ENCODE measurements at places on chromosomes 2 and 18.

GRCh38 chr18:39681061-39681460, 2115.5 kb upstream of the CELF4 start:
- DNase-seq = no peak

DNA sequence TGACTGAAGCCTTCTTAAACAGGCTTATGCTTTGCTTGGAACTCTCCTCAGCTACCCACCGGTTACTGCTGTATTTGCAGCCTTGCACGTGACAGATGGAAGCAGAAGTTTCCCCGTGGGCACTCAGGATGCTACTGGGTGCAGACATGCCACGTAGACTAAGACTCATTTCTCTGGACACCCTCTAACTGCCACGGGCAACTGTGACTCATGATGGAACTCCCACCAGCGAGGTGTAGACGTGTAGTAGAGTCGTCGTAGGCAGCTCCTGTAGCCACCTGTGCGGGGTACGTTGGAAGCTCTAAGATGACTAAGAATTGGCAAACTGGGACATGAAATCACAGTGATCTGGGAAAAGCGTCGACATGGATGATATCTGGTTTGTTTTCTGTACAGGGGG, 27.5 kb downstream of the TSHZ1 start:
- no peak for DNase-seq

GRCh38 chr2:129274918-129275317, 704.5 kb upstream of the RAB6C start:
- DNase-seq = no peak

GRCh38 chr2:138060301-138060635, 96.0 kb downstream of the HNMT start:
- DNase-seq = no peak

DNA sequence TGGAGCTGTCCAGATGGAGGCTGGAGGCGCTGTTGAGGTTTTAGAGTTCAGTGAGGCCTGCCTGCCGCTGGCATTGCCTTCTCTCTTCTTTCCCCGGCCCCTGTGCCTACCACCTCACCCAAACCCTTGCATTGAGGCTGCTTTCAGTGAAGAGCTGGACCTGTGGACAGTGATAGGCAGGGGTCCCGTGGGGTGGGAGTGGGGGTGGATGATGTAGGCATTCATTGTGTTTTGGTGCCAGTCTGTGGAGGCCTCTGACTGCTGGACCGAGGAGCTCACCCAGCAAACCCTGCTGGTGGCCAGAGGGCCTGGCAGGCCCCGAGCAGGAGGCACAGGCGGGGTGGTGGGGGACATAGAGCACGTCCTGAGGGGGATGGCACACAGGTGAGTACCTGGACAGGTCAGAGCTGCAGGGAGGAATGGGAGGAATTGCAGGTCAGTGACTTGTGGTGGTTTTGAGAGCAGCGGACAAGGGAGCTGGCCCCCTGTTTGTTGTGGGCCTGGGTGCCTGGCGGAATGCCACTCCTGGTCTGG, 35.6 kb downstream of the NGEF start:
- no peak for DNase-seq

GRCh38 chr2:106572541-106573450, 85.6 kb downstream of the CD8B2 start:
- DNase-seq = no peak

- no peak for DNase-seq
Observed at GRCh38 chr18:36513556-36513955, 216.0 kb downstream of the FHOD3 start.

- no peak for DNase-seq
Observed at GRCh38 chr2:172489681-172490080, 62.3 kb downstream of the ITGA6 start.

- peak; percentile 26 for DNase-seq
Observed at GRCh38 chr2:207352978-207353671, 176.6 kb upstream of the CREB1 start.

- no peak for DNase-seq
Observed at GRCh38 chr18:21177822-21178221, 64.2 kb upstream of the GREB1L start.

- peak; percentile 31 for DNase-seq
Observed at GRCh38 chr18:23585007-23585871, 1.1 kb downstream of the NPC1 start.

- no peak for DNase-seq
Observed at GRCh38 chr18:41069167-41069566, 885.9 kb upstream of the PIK3C3 start.

DNA sequence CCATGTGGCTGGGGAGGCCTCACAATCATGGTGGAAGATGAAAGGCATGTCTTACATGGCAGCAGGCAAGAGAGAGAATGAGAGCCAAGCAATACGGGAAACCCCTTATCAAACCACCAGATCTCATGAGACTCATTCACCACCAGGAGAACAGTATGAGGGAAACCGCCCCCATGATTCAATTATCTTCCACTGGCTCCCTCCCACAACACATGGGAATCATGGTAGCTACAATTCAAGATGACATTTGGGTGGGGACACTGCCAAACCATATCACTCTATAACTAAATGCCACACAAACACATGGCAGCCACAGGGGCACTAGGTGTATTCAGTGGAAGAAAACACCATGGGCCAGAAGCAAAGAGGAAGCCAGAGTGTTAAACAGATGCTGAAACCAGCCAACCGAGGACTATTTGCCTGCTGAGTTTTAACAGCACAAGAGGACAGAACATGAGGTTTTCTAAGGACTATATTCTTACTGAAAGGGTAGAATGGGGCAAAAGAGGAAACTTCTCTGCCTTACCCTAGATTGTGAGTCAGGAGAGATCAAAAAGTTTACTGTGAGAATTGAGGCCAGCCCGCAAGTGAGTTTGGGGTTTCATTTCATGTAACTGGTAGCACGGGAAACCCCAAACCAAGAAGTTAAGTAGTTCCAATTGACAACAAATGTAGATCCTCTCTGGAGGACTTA, 49.2 kb downstream of the SIGLEC15 start:
- peak; percentile 67 for DNase-seq

- DNase-seq = no peak
Observed at GRCh38 chr18:71022389-71022788, 733.5 kb downstream of the SOCS6 start.

- DNase-seq = no peak
Observed at GRCh38 chr2:173523497-173523896, 168.8 kb downstream of the CDCA7 start.

GRCh38 chr2:198700319-198700718, 757.4 kb downstream of the SATB2 start:
- no peak for DNase-seq

DNA sequence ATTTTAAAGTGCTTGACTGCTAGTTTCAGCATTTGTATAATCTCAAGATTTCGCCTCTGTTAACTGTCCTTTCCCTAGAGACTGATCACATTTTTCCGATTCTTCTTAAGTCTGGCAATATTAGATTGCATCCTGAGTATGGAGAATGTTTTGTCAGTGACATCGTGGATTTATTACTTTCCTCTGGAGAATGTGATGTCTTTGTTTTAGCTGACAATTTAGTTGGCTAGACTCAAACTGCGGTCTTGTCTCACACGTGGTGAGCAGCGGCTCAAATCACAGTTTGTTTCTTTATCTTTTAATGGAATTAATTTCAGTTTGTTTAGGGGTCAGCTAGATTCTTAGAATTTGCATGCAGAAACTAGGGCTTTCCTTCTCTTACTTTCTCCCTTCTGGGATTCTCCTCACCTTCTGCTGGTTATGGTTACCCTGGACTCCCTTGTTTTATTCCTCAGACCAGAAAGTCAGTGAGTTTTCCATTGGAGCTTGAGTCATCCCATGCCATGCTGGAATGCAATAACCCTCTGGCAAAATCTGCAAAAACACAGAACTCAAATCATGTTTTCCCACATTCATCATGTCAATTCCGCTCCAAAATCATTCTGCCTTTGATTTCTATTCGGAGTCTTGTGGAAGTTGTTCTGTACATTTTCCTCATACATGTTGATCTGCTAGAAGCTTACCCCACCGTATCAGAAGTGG, 327.2 kb upstream of the TRIB2 start:
- DNase-seq = no peak

- no peak for DNase-seq
Observed at GRCh38 chr2:47334356-47335136, 68.4 kb upstream of the MSH2 start.

DNA sequence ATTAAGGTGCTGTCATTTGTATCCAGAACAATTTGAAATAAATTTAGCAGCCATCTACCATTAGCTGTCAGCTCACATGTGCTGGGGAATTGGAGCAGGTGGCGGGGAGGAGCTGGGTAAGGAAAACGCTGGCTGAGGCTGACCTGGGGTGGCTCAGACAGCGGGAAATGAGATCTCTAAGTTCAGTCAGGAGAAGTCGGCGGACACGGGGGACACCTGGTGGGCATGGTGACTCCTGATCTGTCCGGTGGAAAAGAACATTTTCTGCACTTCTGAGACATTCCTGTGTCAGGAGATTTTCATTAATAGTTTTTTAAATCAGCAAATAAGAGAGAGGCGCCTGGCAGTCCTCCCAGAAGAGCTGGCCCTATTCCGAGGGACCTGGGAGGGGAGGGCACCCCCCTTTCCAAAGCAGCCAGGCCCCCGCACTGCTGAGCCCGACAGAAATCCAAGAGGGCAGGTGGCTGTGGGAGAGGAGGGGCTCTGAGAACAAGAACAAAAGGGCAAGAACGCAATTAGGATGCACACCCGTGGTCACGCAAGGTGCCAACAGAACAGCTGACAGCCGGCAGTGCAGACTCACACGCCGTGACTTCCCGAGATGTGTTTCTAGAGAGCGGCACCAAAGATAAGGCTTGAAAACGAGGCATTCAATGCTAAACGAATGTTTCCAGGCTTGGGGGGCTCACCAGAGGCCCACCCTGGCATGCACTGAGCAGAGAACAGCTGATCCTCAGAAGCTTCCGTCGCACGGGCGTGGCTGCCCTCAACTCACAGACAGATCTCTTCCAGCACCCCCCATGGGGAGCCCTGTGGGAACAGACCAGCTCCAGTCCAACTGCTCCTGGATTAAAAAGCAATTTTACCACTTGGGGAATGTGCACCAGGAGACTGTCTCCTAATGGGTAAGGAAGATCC, 26.4 kb downstream of the SLC66A2 start:
- DNase-seq = no peak

- peak; percentile 28 for DNase-seq
Observed at GRCh38 chr18:7950380-7951136, 383.4 kb downstream of the PTPRM start.

DNA sequence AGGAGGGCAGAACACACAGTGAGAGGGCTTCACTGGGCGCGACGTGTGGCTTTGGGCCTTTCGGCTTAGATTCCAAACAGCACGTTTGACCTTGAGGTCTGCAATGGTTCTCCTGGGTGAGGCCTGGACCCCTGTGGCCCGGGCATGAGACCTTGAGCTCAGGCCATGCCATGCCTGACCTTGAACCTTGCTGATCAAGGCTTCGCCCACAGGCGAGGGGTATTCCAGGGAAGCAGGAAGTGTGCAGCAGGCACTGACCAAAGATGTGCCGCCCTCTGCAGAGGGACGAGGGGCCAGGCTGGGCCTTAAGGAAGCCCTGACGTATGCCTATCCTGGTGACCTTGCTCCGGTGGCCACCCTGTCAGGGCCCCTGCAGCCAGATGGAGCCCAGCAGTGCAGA, 178.3 kb upstream of the HDAC4 start:
- DNase-seq = no peak

- DNase-seq = no peak
Observed at GRCh38 chr2:233794128-233794658, 16.1 kb downstream of the MROH2A start.

- DNase-seq = no peak
Observed at GRCh38 chr2:55958756-55959155, 35.2 kb upstream of the EFEMP1 start.

DNA sequence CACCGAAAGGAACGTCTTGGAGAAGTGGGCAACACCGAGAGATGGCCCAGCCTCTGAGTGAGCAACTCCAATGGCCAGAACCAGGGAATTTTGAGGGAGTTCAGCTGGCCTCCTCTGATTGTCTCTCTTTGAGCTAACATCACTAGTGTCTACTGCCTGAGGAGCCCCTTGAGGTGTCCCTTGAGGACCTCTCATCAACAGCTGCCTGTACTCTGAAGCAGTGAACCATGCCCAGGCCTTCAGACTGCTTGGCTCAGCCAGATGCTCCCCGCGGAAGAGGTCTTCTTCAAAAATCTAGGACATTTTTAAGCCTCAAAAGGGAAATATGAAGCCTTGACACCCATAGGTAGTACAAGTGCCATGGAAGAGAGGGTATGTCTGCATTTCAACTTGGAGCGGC, 430.4 kb downstream of the TXNL1 start:
- DNase-seq = no peak

GRCh38 chr2:55879976-55880375, 43.6 kb downstream of the EFEMP1 start:
- DNase-seq = no peak

GRCh38 chr2:59428940-59429339, 1124.5 kb downstream of the BCL11A start:
- DNase-seq = no peak

- DNase-seq = peak; percentile 14
Observed at GRCh38 chr18:76374330-76375281, 120.4 kb downstream of the ZNF516 start.

- DNase-seq = no peak
Observed at GRCh38 chr2:171244466-171244969, 83.8 kb upstream of the TLK1 start.

DNA sequence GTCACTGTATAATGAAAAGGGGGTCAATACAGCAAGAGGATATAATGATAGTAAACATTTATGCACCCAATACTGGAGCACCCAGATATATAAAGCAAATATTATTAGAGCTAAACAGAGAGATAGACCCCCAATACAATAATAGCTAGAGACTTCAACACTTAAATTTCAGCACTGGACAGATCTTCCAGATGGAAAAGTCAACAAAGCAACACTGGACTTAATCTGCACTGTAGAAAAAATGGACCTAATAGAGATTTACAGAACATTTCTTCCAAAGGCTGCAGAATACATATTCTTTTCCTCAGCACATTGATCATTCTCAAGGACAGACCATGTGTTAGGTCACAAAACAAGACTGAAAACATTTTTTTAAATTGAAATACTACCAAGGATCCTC, 26.7 kb downstream of the ZBTB14 start:
- DNase-seq = no peak

DNA sequence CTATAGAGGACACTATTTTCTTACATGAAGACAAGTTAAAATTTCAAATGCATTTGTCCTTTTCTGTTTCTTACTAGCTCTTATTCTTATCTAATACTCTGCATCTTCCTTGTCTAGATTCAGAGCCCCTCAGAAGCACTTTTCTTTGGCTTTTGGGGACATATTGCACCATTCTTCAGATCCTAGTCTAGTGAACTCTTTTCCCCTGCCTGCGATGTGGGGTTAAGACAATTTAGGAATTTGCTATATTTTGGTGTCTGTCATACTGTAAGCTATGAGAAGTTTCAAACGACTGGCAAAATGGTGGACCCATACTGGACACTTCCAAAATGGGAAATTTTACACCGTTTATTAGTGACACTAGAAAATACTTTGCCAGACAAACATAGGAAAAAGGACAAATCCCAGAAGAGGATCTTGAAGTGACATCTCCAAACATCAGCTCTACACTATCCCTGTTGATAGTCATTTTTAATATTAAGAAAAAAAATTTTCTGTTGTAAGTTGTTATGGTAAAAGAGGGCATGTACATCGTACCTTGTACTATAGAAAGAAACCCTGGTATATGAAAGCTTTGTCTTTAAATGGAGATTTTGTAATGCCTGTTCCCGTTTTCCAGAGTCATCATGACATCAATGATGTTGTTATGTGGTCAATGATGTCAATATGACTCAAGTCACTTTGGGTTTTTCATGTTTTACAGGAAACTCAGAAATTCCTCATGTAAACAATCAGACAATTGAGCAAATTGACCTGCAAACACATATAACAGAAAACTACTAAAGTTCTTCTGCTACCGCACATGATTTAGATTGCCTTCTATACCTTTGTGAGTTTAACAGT, 4.4 kb upstream of the KYNU start:
- DNase-seq = no peak

All from CD4-positive, alpha-beta T cell treated with Interleukin-21 for 1 hour (primary cell).